Suprapubic skin (tissue), 4 donors: ENCODE measurements at places on chromosomes 2 and 18. TPM values are rescaled to one million over a fixed set of nuclear protein-coding genes. Genes with fewer than 3 reads are reported as not detected.

The LRATD1 gene
- total RNA-seq = 70.9 TPM

The NETO1 gene
- total RNA-seq = 7.6 TPM

DNA sequence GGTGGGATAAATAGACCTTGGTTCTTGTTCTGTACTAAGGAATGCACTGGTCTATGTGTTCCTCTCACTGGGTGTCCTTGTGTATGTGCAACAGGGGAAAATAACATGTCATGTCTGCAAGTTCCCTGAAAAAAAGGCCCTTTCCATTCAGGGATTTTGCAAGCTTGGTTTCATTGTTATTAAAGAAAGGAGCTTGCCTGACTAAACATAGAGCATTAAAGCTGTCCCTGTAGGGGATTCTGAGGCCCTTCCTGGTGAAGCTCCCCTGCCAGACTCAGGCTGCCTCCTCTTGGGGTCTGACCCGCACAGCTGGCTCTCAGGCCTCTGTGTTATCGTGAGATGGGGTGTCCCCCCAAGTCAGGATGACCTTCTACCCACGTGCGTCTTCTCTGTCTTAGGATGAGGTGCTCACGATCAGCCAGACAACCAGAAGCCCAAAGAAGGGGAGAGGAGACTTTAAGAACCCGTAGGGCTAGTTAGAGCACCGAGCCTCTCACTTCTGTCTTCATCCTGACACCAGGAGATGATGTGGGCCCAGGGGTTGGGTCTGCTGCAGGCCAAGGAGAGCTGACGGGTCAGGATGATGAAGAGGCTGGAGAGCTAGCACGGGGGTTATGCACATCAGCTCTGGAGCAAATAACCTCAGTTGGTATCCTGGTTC lies 21.2 kb downstream of the CAPG start:
- H3K27ac ChIP-seq = no peak overlapping the region
- peaks cover 8% of the 10 kb centered on the region for H3K4me1 ChIP-seq

DNA sequence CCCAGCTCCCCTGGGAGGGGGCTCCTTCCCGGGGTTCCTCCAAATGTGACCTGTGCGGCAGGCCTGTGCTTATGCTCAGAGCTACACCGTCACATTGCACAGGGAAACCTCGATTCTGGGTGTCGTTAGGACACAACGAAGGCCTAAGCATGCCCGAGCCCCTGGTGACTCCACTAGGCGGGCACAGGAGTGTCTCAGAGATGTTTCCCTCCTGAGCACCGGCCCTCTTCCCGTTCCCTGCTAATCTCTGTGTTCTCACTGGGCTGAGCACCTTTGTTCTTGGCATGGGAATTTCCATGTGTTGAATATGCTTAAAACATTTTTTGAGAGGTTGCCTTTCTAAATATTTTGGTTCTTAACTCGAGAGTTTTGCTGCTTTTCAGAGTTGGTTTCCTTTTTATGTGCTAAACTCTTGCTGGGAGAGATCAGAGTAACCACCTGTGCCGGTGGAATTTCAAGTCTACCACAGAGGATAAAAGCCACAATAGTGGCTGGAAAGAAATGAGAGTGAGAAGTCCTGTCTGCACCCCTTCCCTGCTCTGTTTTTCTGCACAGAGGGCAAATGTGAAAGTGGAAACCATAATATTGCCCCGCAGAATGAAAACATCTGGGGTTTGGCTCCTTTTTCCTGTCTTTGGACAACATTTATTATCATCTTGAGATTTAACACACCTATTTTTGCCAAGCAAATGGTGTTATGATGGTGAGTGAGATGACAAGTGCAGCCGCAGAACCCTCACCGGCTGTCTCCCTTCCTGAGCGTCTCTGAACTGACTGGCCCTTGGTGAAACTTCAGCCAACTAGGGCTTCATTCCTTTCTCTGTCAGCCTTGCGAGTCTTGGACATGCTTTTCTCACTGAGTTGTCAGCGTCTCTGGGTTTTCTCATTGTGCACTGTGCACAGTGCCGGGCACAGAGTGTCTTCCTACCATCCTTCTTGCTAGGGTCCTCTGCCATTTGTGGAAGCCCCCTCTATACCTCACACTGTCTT lies 154.1 kb downstream of the VAPA start:
- no peak overlapping the region for H3K4me3 ChIP-seq
- peaks cover 12% of the 10 kb centered on the region for H3K4me1 ChIP-seq
- peak; percentile 65 for DNase-seq
- no peak overlapping the region for H3K27ac ChIP-seq
